H54 (cell line): ENCODE measurements at places on chromosomes 7 and 10.

DNA sequence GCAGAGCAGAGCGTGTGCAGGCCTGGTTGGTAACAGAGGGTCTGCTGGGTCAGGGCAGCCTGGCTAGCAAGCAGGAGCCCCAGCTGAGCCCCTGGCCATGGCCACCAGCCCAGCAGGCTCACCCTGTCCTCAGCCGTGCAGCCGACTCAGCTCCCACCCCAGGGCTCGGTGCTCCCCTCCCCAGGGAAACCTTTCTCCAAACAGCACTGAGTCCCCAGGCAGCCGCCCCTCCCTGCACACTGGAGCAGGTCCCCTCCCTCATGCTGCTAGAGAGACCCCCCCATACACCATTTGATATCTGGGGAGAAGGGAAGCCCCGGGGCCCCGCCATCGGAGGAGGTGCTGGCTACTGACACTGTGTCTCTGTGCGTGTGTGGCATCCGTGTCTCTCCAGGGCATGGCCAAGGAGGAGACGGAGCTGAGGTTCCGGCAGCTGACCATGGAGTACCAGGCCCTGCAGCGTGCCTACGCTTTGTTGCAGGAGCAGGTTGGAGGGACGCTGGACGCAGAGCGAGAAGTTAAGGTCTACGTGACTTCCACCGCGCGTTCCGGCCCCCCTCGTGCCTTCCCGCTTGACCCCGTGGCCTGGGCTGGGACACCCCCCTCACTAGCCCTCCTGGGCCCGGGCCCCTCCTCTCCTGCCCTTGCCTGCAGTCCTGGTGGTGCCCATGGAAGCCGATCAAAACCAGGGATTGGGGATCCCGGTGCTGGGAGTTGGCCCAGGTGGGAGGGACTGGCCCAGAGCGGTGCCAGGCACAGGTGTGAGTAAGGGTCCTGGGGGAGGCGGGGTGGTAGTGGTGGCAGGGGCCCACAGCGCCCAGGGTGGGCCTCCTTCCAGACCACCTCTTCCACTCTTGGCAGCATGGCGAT lies 45.0 kb upstream of the DPYSL4 start:
- no peak for DNase-seq

GRCh38 chr7:157495594-157495993 lies 158.8 kb downstream of the DNAJB6 start:
- no peak for DNase-seq

DNA sequence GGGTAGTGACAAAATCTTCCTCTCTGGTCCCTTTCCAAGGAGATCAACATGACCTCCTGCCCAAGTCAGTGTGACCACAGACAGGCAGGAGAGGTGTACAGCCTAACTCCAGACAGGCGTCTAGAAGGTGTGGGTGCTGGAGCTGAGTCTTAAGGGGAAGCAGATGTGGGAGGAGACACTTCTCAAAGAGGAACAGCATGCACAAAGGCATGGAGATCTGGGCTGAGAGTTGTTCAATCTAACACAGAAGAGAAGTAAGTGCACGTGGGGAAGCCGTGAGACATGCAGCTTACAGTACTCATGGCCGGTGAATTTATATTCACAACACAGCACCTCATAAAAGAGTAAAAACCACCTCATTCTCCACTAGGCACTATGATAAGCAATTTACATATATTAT lies 23.8 kb upstream of the GSDME start:
- DNase-seq = no peak

DNA sequence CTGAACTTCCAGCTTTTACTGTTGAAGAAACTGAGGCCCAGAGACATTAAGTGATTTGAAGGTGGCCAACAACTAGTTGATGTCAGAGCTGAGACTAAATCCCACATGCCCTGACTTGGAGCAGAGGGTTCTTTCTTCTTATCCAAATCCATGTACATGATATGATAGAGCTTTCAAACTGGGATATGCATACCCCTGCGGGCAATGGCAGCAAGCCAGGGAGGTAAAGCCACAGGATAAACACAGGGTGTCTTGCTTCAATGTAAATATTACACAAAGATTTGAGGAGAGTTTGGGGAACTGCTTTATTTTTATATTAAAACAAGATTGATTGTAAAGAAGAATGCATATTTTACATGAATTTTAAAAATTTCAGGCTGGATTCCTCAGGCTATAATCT lies 2.3 kb upstream of the LRRC72 start:
- DNase-seq = no peak

DNA sequence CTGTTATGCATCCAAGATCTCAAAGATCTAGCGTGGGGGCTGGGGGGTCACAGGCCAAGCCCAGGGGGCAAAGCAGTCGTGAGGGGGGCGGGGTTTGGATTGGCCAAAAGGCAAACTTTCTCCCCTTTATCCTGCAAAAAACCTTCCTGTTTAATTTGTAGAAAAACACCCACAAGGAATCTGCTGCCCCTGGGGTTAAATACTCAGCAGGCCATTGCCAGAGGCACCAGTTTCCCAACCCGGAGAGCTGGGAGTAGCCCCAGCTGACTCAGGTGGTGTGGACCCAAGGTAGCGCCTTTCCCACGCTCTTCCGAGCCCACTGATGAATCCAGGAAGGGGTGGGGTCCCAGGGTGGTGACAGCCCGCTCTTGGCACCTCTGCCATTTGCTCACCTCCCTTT lies 21.4 kb downstream of the KCP start:
- no peak for DNase-seq

- no peak for DNase-seq
These were observed 349.5 kb upstream of the NFE2L3 start for GRCh38 chr7:25802473-25802872.

- DNase-seq = peak; percentile 6
These were observed 161.0 kb downstream of the TEX36 start for GRCh38 chr10:125521721-125522680.

- no peak for DNase-seq
These were observed at the start of gene CALY for GRCh38 chr10:133336577-133337369. Gene CALY (minus strand): TSS chr10:133336896. CDS start chr10:133328989, 7,907 bp downstream.

- no peak for DNase-seq
These were observed 109.0 kb upstream of the PRKCQ start for GRCh38 chr10:6689036-6689435.

DNA sequence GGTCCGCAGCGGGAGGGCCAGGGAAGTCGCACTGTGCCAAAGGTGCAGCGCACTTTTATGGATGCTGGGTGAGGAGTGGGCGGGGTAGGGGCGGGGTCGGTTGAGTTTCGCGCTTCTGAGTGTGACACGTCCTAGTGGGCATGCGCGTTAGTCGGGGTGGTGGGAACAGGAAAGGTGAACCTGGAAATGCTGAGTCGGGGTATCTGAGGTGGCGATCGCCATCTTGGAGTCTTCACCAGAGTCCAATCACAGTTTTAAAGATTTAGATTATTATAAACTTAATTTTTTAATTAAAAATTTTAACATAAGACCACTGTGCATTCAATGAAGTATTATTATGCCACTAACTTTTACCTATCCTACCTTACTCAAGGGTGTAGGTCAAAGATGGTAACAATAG lies 45.7 kb downstream of the ZNF138 start:
- DNase-seq = no peak

- DNase-seq = no peak
These were observed 17.9 kb downstream of the C10orf67 start for GRCh38 chr10:23326544-23327307.

GRCh38 chr10:16583382-16583781 lies 61.7 kb upstream of the C1QL3 start:
- no peak for DNase-seq

- no peak for DNase-seq
These were observed 56.5 kb downstream of the MMRN2 start for GRCh38 chr10:86900955-86901354.

GRCh38 chr7:2353936-2354185 lies 766 bp upstream of the EIF3B start:
- DNase-seq = peak; percentile 99

DNA sequence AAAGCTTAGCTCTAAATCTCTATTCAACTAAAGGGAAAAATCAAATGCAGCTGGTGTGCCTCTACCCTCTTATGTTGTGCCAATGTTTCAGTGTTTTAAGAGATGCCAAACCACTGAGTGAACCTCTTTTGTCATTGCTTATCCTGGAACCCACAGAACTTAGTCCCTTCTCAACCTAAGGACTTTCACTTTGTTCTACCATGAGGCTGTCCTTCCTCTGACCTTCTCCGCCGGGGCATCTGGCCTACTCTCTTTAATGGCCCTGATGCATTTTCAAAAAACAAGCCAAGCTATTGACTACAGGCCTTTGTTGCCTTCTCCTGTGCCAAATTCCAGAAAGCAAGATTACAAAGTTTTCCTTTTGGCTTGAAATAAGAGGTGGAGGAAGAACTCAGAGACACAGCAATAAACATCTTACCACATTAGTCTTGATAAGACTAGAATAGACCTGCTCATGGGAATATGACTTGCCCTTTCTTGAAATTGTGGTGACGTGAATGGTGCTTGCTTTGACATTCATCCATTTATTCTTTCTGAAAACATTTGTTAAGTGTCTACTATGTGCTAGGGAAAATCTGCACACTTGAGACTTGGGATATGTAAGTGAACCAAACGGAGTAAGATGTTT lies 253.2 kb upstream of the SMIM30 start:
- no peak for DNase-seq

DNA sequence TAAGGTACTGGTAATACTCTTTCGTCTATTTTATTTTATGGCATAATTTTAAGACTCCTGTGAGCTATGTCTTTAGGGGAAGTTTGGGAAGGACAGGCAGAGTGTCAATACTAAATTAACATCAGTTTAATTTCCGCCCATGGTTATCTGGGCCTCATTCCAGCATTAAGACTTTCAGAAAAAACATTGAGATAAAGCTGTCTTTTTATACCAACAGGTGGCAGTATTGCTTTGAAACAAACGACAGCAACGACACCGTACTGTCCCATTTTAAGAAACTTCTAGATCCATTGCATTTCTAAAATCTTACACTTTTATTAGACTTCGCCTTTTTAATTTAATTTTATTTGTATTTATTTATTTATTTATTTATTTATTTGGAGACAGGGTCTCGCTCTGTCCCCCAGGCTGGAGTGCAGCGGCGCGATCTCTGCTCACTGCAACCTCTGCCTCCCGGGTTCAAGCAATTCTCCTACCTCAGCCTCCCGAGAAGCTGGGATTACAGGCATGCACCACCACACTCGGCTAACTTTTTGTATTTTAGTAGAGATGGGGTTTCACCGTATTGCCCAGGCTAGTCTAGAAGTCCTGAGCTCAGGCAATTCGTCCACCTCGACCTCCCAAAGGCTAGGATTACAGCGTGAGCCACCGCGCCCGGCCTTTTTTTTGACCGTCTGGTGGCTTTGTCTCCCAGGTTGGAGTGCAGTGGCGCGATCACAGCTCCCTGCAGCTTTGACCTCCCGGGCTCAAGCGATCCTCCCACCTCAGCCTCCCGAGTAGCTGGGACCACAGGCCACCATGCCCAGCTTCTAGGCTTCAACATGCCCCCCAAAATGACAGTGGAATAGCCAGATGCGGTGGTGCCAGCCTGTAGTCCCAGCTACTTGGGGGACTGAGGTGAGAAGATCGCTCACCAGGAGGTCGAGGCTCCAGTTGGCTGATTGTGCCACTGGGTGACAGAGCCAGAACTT lies 78.7 kb upstream of the C1GALT1 start:
- peak; percentile 58 for DNase-seq

DNA sequence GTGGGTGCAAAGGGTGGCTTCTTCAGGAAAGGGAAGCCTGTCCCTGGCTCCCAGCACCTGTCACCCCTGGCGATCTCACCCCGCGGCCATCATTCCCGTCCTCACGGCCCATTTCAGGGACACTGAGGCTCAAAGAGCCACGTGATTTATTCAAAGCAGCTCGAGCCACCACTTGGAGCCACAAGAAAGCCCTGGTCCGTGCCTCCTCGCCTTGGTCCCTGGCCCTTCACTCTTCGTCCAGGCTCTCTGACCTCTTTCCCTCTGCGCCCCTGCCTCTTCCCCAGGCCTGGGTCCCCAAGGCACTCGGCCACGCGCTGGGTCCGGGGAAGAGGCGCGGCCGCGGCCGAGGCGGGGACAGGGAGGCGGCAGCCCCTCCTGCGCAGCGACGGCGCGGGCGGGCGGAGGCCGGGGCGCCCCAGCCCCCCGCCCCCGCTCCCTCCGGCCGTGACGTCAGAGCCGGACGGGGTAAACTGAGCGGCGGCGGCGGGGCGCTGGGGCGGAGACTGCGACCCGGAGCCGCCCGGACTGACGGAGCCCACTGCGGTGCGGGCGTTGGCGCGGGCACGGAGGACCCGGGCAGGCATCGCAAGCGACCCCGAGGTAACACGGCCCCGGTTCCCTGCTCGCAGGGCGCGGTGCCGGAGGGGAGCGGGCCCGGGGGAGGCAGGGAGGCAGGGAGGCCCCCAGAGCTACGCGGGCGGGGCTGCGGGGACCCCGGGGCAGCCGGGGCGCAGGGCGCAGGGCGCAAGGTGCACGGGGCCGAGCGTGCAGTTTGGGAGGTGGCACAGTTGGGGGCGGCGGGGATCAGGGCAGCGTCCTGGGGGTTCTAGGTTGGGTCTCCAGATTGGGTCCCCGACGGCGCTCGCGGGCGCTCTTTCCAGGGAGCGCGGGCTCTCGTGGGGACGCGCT lies at the start of gene SLC18A2:
TSS of gene SLC18A2 (plus strand) at position 494 of the 909 bp plus-strand sequence. CDS start 580 bp downstream, outside the sequence.
- DNase-seq = no peak

DNA sequence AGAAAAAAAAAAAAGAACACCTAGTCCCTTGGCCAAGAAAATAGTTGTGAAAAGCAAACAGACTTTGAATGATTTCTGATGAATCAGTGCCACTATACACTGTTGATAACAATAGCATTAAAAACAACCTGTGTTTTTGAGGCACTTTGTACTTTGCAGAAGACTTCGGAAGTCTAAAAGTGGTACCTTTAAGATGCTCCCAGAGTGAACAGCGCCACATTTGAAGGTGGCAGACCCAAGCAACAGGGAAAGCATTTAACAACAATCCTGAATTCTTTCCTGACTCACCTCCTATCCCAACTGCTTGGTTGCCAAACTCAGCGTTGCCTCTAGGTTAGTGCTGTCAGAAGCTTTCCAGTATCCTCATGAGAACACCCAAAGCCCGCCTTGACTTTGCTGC lies 102.5 kb upstream of the CCDC6 start:
- DNase-seq = no peak

DNA sequence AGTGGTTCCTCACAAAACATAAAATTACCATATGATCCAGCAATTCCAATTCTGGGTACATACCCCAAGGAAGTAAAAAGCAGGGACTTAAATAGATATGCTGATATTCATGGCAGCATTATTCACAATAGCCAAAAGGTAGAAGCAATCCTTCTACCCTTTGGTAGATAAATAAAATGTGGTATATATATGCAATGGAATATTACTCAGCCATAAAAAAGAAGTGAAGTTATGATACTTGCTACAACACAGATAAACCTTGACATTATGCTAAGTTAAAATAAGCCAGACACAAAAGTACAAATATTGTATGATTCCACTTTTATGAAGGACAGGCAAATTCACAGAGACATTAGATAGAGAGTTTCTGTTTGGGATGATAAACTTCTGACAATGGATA lies 13.3 kb downstream of the JMJD1C start:
- DNase-seq = no peak

GRCh38 chr10:79270466-79271246 lies 76.6 kb upstream of the PPIF start:
- DNase-seq = no peak

DNA sequence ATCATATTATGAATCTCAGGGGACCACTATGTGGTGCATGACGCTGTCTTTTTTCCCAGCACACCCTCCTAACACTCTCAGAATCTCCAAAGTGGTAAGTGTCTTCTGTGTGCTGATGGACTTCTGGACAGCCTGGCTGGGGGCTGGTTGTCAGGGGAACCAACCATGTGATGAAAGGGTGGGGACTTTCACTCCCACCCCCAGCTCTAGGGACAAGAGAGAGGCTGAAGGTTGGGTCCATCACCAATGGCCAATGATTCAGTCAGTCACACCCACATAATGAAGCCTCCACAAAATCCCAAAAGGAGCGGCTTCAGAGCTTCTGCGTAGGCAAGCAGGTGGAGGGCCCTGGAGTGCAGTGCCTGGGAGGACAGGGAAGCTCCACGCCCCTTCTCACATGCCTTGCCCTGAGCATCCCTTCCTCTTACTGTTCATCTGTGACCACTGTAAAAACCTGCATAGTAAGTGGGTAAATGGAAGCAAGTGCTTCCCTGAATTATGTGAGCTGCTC lies 44.6 kb downstream of the RASGEF1A start:
- DNase-seq = no peak
